ENCODE measurements at places on chromosomes 1 and 21.
A peak's percentile ranks its signal among the peaks of the same experiment; 100 is the strongest.

GRCh38 chr1:119903443-119903835, 7.1 kb upstream of the ADAM30 start:
- no peak for DNase-seq

GRCh38 chr1:91774520-91775203, 111.3 kb downstream of the TGFBR3 start:
- no peak for DNase-seq

GRCh38 chr1:77316006-77316405, 34.2 kb downstream of the AK5 start:
- DNase-seq: no peak

- DNase-seq: no peak
Measured at GRCh38 chr1:100767176-100767890, 47.8 kb downstream of the VCAM1 start.

GRCh38 chr21:29786496-29787360, 153.1 kb downstream of the GRIK1 start:
- no peak for DNase-seq

DNA sequence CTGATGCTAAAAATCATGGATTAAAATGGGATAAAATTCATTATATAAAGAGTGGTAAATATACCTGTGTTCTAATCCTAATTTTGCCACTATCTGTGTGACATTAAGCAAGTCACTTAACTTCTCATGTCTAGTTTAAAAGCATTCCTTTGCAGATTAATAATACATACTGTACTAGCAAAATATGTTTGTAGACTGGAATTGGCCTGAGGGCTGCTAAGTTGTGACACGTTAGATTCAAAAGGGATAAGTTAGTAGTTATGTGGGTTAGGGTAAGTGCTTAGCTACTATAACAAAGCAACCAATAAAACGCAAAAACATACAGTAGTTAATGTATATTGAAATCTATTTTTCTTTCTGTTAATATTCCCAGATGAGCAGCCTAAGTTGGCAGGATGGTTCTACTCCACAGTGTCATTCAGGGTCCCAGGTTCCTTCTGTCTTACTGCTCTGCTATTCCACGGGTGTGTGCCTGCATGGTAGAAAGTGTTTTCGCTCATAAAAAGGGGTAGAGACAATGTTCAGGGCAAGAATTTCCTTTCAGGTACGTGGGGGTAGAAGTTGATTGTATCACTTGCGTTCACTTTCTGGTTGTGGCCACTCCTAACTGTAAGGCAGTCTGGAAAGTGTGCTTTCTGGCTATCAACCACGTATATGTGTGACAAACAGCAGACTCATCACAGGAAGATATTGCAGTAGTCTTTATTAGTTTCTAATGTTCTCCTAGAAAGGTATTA, 239.8 kb downstream of the NFIA start:
- no peak for DNase-seq

- no peak for DNase-seq
Measured at GRCh38 chr1:26373281-26373680, 731 bp upstream of the ZNF683 start.

GRCh38 chr1:97508653-97509218, 412.1 kb downstream of the DPYD start:
- no peak for DNase-seq

- no peak for DNase-seq
Measured at GRCh38 chr1:107950464-107950863, 14.5 kb downstream of the VAV3 start.

GRCh38 chr1:7500381-7501083, 270.6 kb upstream of the VAMP3 start:
- DNase-seq: no peak

DNA sequence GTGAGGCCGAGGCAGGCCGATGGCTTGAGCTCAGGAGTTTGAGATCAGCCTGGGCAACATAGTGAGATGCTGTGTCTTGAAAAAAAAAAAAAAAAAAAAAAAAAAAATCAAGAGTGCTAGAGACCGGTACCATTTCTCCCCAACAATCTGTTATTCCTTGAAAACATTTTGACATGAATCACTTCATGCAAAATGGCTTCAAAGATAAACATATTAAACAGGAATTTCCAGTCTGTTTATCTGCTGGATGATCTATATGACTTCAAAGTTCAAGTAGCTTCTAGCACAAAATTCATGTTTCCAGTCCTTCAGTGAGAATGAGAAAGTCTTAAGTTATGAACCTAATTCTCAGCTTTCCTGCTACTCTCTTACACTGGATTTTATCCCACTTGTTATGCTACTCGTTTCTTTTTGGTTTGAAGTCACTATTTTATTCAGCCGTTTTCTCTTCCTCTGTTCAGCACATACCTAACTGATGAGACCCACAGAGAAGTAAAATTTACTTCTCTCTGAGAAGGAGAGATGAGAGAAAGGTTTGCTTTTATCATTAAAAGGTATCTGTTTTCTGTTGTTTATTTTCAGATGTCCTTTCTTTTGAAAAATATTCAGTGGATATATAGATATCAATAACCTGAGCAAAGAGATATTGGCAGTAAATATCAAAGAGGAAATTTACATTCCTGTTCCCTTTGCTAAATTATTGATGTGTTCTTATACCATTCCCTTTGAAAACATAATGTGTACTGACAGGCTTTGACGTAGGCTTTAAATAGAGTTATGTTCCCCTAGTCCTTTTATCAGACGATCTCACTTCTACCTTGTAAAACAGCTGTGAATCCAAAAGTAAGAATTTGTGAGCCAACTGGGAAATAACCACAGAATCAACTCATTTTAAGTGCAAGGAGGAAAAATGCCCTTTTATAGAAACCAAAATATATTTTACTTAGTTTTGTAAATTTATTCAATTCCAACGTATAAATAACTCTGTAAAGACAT, 38.2 kb downstream of the CD46 start:
- no peak for DNase-seq

GRCh38 chr1:156806512-156807440, 9.9 kb downstream of the SH2D2A start:
- no peak for DNase-seq

GRCh38 chr1:208880433-208881100, 636.4 kb upstream of the PLXNA2 start:
- DNase-seq: no peak

DNA sequence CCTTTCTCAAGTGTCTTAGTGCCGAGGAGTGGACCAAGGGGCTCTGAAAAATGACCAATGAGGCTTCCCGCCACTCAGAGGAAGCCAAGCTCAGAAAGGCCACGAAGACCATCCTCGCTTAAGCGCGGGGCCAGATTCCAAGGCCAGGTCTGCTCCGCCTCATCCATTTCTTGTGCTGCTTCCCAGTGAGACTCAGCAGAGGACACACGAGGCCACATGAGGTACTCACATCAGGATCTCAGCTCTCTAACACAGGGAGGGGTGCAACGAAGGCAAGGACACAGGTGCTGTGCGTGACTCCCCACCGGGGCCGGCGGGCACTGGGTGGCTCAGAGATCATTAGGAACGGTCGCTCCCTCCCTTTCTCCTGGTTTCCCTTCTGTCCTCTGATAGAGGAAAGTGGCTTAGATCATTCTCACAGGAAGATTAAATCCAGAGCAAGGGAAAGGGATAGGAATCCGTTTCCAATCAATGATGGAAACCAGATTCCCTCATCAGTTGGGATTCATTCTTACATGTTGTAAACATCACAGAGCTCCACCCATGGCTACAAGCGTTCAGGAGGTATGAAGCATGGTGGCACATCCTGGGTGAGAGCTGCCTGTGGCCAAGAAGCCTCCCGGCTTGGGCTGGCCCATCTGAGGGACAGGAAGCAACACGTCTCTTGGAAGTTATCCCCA, 46.7 kb downstream of the CAPZB start:
- no peak for DNase-seq

- DNase-seq: no peak
Measured at GRCh38 chr1:41379738-41380130, 18.5 kb downstream of the FOXO6 start.

GRCh38 chr1:200737647-200738291, 924 bp upstream of the CAMSAP2 start:
- no peak for DNase-seq

GRCh38 chr1:3558036-3558726, 53.1 kb downstream of the MEGF6 start:
- no peak for DNase-seq

DNA sequence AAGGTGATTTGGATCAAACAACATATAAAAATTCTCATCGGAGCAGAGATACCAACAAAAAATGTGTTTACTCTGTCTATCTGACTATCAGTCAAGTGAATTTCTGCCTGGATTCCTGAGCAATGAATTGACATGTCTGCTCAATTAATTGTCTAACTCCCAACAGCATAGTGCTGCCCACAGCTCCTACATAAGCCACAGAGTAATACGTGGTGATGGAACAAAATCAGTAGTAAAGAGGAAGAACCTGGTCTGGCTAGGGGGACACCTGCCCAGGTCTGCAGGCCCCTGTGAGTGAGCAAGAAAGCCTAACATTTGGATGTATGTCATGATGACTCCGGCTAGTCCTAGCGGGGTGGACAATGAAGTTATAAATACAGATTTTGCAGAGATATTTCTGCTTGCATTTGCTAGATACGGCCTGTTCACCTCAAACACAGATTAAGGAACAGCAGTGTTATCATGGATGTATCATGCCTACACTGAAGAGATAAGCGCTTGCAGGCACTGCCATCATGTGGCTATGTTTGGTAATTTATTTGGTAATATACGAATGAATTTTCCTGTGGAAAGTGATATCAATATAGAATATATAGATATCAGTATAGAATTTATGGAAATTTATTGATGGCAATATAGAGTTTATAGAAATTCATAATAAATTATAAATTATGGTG, 69.6 kb upstream of the LRRC8B start:
- DNase-seq: peak; percentile 57

DNA sequence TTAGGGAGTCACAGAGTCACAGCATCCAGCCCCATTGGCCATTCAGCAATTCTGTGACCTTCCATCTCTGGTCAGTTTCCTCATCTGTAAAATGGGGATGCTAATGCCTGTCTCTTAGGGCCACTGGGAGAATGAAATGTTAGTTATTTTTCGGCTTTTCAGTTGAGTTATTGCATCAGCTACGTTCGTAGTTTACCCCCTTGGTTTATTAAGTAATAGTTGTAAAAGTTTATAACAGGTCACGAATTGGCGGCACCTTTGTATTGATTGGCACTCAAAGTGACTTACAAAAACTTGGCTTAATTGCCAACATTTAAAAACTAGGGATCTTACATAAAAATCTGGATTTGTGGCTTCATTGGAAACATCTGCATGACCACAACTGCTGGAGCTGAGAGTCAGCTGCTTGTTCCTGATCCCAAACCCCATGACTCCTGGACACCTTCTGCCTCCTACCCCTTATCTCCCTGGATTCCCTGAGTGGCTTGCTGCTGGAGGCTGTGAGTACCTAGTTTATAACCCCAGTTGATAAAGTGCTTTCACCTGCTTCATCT, 23.0 kb upstream of the SLC1A7 start:
- DNase-seq: no peak

- no peak for DNase-seq
Measured at GRCh38 chr1:56125316-56125715, 454.0 kb downstream of the PLPP3 start.

- DNase-seq: peak; percentile 57
Measured at GRCh38 chr1:213122514-213122929, 71.5 kb downstream of the RPS6KC1 start.

DNA sequence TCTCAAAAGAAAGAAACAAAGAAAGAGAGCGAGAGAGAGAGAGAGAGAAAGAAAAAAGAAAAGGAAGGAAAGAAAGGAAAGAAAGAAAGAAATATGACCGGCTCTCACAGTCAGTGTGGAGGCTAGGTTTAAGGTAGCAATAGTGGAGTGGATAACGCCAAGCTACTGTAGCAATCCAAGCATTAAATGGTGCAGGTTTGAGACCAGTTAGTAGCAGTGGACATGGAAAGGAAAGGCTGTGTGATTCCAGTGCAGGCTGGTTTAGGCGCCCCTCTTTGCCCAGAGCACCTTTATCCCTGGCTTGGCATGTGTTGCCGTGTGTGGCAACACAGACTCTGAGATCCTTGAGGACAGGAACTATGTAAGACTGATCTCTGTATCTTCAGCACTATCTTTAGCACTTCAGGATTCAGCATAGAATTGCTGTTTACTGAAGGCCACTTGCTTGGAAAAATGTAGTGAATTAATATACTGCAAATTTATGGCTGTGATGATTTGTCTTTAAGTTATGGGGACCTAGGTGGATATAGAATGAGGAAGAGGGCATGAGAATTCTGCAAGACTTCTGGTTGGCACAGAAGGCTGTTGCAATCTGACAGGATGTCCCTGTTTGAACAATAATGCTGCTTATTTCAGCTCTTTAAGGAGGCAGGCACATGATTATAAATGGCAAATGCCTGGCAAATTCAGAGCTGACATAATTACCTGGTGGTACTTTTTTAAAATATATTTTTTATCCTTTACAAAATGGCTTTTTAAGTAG, 10.8 kb upstream of the OSBPL9 start:
- DNase-seq: no peak

DNA sequence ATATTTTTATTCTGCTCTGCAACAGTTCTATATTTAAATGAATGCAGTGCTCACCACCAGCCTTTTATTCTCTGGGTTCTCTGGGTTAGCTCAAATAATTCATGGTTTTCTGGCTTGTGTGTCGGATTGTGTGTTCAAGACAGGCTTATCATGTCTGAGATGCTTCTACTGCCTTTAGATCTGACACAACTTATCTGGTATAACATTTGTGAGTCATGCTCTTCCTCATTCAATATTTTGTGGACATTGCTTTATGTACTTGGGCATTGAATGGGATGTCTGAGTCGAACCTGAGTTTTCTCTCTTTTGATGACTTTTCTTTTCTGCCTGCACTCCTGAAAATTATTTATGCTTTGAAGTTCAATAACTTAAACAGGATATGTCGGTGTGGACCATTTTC, 17.6 kb upstream of the PKP1 start:
- no peak for DNase-seq

DNA sequence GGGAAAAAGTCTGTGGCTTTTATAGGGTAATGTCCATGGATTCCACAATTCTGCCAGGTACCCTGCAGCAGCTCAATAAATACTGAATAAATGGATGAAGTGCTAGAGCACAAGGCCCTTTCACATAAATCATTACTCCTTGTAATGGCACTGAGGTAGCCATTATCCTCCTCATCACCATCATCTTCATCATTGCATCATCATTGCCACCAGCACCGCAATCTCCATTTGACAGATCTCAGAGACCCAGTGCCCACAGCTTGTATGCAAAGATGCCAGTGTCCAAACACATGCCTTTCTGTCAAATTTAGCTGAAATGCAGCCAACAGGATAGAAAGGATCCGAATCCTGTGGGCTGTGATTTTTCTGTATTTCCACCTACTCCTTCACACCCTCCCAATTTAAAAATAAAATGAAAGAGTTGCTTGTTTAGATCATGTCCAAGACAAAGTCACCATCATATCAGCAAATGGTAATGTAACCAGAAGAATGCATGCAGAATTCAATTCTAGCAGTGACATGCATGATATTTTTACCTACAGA, 17.4 kb downstream of the DAB1 start:
- DNase-seq: no peak

DNA sequence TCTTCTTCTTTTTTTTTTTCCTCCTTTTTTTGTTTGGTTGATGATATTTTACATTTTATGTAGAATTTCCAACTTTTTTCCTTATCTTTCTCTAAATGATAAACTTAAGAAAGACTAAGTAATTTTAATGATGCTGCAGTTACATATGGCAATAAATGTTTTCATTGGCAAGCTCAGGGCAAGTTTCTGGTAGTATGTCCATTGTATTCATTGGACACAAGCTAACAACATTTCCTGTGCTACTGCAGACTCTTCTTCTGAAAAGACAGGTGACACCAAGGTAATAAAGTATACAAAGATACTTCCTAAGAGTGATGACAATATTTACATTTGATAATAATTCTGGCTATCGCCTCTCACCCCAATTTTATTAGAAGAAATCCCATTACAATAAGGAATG, 219.2 kb upstream of the NFIA start:
- DNase-seq: no peak

- no peak for DNase-seq
Measured at GRCh38 chr1:228147151-228147693, 2.5 kb upstream of the GJC2 start.

All from SW480 (cell line).